ENCODE measurements at places on chromosomes 3 and 15. TPM values are rescaled to one million over a fixed set of nuclear protein-coding genes. Genes with fewer than 3 reads are reported as not detected.

DNA sequence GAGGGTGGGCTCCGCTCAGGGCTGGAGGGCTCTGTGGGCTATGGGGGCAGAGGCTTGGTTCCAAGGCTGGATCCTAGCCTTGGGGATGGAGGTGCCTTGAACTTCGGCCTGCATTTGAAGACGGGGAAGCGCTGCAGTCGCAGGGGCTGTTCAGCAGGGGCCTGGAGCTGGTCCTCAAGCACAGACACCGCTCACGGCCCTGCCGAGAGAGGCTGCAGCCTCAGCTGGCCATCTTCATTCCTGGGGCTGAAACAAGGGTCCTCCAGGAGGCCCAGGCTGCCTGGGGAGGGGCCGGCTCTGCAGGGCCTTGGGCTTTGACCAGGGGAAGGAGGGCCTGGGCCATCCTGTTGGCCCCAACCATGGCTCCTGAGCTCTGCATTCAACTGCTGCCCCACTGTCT, 25.6 kb upstream of the PLXND1 start:
- no peak for DNase-seq

DNA sequence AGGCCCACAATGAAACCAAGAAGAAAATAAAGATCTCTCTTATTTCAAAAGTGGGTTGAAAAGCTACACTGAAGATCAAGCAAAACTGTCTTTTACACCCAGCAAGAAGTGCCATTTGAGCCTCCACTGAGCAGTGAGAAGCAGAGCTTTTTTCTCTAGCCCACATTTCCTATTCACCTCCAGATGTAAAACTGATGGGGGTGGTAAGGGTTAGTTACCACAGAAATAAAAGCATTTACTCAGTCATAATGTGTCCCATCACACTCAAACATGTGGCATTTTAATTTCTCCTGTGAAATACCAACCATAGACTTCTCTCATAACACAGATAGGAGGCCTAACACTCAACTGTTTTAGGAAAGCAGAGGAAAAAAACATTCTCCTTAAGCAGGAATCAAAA, 21.0 kb downstream of the IFT57 start:
- DNase-seq, result no peak

DNA sequence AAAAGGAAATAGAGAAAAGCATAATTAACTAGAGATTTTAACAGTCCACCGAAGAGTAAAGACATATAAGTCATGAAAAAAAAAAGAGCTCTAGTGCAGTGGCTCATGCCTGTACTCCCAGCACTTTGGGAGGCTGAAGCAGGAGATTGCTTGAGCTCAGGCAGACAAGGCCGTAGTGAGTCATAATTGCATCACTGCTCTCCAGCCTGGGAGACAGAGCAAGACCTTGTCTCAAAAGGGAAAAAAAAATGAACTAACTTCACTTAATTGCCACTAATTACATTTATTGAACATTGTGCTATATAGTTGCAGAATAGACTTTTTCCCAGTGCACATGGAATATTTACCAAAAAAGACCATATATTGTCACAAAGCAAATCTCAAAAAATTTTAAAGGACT, 221.8 kb downstream of the CBLB start:
- peak; percentile 95 for DNase-seq

DNA sequence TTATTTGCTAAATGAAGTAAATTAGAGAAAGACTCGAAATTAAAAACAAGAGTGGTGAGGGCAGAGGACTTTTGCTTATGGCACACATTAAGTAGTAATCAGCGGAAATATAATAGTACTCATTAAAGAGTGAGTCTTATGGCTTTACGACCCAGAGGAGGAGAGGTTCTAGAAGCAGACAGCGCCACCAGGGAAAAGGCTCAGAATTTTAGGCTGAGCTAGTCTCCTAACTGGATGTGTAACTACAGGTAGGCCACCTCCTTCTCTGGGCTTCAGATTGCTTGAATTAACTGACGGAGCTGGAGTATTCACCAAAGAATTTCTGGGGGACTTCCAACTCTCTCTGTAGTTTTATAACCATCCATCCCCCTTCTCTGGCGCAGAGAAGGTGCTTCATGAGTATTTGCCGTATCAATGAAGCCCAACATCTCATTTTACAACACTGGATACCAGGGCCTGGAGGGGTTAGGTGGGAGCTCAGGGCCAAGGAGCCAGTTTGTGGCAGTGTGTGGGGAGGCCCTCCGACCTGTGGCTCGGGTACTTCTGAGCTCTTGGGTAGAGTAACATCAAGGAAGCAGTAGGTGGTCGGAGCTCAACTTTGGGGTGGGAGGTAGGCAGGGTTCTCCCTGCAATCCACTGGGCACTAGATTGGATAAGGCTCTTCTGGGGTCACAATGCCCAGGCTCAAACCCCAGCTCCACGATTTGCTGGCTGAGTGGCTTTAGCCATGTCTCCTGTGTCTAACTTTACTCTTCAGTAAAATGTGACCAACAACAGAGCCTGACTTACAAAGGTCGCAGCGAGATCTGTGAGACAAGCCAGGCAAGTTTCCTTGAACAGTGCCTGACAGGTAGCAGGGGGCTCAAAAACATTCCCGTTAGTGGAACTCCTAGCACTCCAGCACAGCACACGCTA, 1.1 kb downstream of the CHCHD4 start:
- peak; percentile 22 for DNase-seq

- DNase-seq, result peak; percentile 52
Measured at GRCh38 chr15:77870195-77871065, 207.1 kb downstream of the TBC1D2B start.

DNA sequence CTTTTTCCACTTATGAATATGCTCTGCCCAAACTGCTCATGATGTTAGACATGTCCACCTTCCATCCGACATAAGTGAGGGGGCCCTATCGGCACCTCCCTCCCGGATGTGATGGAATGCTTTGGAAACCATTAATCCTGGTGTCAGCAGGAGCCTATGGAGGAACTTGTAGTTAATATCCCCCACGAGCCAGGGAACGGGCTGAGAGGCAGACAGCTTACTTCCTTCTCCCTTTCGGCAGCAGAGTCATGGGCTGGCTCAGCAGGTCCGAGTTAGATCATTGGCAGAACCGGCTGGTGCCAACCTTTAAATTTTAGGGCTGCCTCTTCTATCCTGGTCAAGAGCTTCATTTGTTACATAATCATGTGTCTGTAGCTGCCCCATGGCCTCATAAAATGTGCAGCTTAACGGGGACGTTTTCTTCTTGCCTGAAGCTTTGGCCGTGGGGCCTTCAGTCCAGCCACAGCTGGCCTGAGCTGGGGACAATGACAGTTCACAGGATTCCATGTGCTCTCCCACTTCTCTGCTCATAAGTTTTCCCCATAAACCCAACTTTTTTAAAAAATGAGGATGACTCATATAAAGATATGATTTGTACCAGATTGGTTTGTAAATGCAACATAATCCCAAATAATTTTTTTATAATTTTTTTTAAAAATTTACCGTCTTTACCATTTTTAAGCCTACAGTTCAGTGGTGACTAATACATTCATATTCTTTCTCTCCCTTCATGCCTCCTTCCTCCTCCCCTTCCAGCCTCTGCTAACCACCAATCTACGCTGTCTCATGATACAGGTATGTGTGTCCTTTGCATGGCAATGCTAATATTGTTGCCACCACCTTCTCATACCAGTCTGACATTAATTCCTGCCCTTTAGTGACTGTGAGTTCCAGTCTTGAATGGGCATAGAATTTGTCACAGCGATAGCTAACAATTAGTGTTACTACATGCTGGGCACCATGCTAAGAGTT, 62.2 kb upstream of the RGMA start:
- DNase-seq, result no peak

GRCh38 chr3:129015388-129016105, 14.4 kb downstream of the EFCC1 start:
- DNase-seq, result no peak

DNA sequence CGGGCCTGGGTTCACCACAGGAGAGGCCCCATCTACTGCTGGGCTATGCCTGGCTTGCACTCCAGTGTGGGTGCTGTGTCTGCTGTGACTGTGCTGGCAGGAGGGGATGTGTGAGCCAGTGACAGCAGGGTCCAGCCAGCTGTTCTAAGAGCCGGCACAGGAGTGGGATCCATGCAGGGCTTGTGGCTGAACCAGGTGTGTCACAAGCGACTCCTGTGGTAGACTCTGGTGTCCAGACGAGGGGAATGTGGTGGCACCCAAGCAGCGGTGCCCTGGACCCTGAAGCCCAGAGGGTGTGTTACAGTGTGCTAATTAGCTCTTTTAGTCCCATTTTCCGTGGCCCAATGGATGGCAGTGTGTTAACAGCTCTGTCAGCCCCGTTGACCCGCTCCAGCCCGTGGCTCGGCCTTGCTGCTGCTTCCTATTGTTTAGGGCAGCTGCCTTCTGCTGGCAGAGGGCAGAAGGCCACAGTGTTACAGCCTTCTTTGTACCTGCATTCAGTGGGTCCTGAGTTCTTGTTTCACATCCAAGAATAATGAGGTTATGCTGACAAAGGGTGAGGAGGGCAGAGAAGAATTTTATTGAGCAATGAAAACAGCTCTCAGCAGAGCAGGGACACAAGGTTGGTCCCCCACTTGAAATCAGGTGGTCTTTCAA, 78.5 kb upstream of the RNU6-1 start:
- no peak for DNase-seq

- no peak for DNase-seq
Measured at GRCh38 chr15:69209661-69210060, 49.2 kb downstream of the GLCE start.

GRCh38 chr15:74988007-74988800, 7.2 kb upstream of the SCAMP5 start:
- peak; percentile 49 for DNase-seq

DNA sequence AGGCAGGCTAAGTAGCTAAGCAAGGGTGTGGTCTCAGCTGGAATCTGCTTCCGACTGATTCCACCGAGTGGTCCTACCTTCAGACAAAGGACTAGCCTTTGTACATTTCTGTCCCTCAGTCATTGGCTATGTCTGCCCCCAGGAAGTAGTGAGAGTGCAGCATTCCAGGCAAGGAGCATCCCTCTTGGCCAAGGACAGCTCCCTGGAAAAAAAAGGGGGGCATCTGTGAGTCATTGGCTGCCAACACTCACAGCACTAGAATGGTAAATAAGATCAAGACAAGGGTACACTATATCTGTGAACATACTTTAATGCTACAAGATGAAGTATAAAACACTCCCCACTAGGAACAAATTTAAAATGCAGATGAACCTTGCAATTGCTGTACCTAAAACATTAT, 66.8 kb downstream of the STAC start:
- DNase-seq, result no peak

- no peak for DNase-seq
Measured at GRCh38 chr3:59308684-59309083, 258.9 kb upstream of the CFAP20DC start.

DNA sequence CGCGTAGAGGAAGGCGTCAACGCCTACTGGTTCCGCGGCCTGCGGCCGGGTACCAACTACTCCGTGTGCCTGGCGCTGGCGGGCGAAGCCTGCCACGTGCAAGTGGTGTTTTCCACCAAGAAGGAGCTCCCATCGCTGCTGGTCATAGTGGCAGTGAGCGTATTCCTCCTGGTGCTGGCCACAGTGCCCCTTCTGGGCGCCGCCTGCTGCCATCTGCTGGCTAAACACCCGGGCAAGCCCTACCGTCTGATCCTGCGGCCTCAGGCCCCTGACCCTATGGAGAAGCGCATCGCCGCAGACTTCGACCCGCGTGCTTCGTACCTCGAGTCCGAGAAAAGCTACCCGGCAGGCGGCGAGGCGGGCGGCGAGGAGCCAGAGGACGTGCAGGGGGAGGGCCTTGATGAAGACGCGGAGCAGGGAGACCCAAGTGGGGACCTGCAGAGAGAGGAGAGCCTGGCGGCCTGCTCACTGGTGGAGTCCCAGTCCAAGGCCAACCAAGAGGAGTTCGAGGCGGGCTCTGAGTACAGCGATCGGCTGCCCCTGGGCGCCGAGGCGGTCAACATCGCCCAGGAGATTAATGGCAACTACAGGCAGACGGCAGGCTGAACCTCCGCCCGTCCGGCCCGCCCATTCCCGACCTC, 4.1 kb downstream of the ISLR2 start:
- peak; percentile 27 for DNase-seq

GRCh38 chr3:194306109-194306686, 44.9 kb downstream of the CPN2 start:
- DNase-seq, result no peak

GRCh38 chr3:114718071-114718897, 424.5 kb downstream of the TIGIT start:
- DNase-seq, result no peak

DNA sequence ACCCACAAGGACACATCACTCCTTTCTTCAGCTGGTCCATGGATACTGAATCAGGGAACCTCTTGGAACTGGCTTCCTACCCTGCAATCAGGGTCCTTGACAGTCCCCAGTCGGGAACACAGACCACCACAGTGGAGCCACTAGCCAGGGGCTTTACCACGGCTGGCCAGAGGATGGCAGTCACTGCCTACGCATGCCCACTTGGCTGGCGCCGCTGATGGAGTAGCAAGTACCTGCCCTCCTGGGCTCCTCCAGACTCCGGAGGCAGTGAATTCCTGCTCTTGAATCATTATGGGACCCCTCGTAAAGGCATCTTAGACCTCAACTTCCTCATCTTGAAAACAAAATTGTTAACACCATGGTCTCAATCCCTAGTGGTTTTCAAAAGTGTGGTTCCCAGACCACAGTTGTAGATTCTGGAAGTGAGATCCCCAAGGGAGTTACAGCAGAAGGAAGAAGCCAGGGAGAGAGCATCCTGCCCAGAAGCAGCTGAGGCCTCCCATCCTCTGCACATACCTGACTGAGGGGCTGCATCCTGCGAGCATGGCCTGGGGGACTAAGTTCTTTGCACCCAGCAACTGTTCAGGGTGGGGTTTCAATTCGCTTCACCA, 9.1 kb upstream of the SKIC8 start:
- peak; percentile 33 for DNase-seq

GRCh38 chr3:15755181-15755580, 42.6 kb downstream of the ANKRD28 start:
- DNase-seq, result no peak

DNA sequence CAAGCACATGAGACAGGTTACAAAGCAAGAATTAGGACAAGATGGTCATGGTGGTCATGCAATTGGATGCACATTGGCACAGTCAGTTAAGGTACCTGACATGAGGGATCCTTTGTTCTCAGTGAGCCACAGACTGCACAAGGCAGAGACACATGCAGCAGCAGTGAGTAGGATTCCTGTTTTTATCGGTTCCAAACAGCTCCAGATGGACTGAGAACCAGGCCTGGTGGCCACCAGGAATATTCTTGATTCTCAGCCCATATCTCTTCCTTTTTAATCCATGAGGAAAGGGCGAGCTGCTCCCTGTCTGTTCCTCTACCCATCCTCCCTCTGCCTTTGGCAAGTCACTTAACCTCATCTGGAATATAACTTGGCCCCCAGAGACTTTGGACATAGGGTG, 410.8 kb downstream of the GAP43 start:
- DNase-seq, result no peak

DNA sequence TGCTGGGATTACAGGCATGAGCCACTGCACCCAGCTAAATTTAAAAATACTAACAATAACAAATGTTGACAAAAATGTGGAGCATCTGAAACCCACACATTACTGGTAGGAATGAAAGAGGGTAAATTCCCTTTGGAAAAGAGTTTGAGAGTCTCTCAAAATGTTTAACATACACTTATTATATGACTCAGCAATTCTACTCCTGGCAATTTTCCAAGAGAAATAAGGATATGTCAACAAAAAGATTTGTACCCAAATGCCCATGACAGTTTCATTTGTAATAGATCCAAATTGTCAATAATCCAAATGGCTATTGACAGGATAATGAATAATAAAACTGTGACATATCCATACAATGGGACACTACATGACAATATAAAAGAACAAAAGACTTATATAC, 9.0 kb downstream of the HCLS1 start:
- DNase-seq, result peak; percentile 33

The SLC15A2 gene
- 4.7 TPM for total RNA-seq

The GPR171 gene
- not detected for total RNA-seq

The POC1A gene
- 5.0 TPM for total RNA-seq

The CMTM7 gene
- 7.5 TPM for total RNA-seq

The ZMYND10 gene
- total RNA-seq, result 4.7 TPM

The LRTM1 gene
- not detected for total RNA-seq

The CD96 gene
- total RNA-seq, result 0.05 TPM

All from renal cortical epithelial cell (primary cell).